ENCODE measurements at places on chromosomes 7 and 10. TPM values are rescaled to one million over a fixed set of nuclear protein-coding genes. Genes with fewer than 3 reads are reported as not detected.

The FAM25C gene
- total RNA-seq: not detected

The ALDH18A1 gene
- total RNA-seq: 114 TPM

The SNCG gene
- total RNA-seq: 5.5 TPM

The PLPP4 gene
- not detected for total RNA-seq

The ZCWPW1 gene
- 1.3 TPM for total RNA-seq

- no peak for DNase-seq
These were observed 534.5 kb downstream of the TNS3 start for GRCh38 chr7:47047384-47047783.

DNA sequence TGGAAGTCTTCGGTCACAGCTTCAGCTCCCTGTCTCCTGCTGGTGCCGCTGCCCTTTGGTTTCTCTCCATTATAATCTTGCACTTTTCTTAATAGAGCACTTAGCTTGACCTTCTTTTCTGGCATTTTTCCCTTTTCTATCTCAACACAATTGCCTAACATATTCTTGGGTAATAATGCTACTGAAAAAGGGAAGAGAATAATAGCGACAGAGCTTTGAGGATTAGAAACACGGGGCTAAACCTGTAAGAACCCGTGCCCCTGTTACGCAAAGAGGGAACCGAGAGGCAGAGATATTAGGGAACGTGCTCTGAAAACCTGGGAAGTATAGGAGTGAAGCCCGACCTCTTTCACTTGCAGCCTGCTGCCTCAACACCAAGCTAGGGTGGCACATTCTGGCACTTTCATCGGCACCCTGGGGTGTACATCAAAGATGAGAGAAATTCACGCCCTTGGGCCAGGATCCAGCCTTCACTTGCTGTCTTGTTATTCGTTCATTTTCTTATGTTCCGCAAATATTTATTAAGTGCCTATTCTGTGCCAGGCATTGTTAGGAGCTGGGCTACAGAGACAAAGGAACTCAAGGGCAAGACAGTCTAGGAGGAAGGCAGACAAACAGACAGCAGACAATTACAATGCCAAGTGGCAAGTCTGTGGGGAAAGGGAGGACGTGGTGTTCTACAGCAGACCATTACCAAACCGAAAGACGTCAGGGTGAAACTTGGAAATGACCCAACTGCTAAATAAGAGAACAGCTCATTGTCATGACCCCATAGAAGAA lies 33.0 kb upstream of the GALNTL5 start:
- DNase-seq: no peak

DNA sequence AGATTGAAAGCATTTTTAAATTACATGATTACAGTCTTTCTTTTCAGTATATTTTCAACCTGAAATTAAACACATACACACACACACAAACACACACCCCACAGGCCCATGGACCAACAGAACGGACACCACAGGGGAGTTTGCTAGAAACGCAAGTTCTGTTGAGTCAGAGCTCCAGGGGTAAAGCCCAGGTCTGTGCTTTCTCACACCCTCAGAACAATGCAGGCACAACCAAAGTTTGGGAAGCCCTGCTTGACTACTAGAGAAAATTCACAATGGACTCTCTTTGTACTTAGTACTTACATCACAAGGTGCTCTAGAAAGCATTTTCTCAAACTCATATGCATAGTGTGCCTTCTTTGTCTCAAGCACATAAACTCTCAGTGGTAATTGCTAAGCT lies 704.0 kb upstream of the IGFBP3 start:
- no peak for DNase-seq

DNA sequence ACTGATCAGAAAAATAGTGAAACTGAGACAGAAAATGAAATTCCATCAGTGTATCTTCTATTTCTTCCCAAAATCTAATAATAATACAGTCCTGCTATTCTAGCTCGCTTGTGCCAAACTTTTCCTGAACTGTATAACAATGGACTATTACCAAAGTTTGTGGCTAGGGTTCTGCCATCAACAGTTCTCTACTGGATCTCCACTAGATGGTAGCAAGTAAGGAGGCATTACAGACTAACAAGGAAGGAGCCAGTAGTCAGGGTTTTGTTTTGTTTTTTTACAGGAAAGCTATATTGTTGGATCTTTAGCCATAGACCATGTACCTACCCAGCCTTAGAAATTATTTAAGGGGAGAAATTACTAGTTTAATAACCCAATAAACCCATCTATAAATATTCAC lies 10.8 kb downstream of the MTERF1 start:
- no peak for DNase-seq

- no peak for DNase-seq
These were observed 291.8 kb downstream of the CRPPA start for GRCh38 chr7:16129431-16130110.

GRCh38 chr10:126240483-126240882 lies 147.8 kb downstream of the ADAM12 start:
- DNase-seq: no peak

GRCh38 chr10:23157691-23158369 lies 34.3 kb upstream of the PTF1A start:
- peak; percentile 33 for DNase-seq

DNA sequence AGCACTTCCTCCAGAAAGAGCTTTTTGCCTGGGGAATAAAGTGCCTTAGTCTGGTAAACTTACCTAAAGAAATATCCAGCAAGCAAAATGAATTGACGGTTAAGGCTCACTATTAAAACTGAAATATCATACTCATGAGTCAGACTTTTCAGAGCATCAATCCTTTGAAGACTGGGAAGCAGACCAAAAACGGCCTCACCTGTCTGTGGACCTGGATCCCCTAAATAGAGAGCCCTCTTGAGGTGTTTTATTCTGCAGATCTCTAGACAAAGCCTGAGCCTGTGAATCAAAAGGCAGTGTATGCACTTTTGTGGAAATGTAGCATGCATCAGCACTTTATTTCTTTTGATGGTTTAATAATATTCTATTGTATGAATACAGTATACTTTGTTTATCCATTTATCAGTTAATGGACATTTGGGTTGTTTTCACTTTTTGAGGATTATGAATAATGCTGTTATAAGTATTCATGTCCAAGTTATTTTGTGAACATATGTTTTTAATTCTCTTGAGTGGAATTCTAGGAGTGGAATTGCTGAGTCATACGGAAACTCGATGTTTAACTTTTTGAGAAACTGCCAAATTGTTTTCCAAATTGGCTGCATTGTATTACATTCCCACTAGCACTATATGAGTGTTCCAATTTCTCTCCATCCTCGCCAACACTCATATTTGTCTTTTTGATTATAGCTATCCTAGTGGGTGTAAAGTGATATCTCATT lies 449.0 kb upstream of the IGFBP3 start:
- no peak for DNase-seq

DNA sequence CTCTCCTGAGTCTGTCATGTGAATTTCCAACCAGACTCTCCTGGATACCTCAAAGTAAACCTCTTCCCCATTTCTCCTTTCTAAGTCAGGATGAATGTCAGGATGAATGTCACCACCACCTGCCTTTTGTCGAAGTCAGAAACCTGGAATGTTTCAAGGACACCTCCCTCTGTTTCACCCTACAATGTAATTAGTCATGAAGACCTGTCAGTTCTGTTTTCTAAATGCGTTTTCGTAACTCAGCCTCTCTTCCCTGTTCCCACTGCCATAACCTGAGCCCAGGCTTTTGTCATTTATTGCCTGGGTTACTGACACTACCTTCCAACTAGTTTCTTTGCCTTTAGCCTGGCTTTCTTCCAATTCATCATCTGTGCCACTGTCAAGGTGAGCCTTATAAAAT lies 5.5 kb upstream of the STN1 start:
- no peak for DNase-seq

DNA sequence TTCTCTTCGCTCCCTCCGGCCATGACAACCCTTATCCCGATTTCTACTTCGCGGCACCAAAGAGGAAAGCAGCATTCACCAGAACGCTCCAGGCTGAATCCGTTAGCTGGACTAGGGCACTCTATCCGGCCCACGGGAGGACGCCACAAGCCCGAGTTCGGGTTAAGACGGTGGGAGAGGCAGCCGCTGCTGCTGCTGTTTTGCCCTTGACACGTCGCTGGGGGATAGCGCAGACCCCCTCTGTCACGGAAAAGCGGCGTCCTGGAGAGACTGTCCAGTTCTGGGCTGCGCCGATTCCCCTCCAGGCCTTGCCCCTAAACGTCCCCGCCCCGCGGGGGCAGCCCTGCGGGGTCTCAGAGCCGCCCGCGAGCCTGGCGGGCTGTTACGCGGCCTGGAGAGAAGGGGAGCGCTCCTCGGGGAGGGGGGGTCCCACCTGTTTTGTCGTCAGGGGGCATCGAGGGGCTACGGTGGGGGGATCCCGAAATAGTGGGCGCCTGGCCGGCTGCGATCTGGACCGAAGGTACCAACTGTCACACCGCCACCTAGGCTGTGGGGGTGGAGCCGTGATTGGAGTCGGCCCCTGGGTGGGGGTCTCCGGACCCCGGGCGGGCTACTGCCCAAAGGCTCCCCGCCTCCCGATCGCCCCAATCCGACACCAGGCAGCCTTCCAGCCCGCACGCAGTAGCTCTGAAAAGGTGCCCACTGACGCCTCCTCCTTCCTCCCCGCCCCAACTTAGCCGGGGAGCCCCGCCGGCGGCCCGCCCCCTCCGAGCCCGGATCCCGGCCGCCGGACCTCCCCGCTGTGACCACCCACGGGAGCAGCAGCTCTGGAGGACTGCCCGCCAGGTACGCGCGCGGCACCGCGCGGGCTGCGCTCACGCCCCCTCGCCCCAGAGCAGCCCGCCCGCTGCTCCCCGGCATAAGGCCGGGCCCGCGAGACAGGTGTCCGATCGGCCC lies 772 bp downstream of the SGMS1 start:
- no peak for DNase-seq

- DNase-seq: no peak
These were observed 7.3 kb upstream of the ADAP1 start for GRCh38 chr7:961546-962400.

- DNase-seq: peak; percentile 53
These were observed 12.2 kb downstream of the UBE3C start for GRCh38 chr7:157150882-157151281.

DNA sequence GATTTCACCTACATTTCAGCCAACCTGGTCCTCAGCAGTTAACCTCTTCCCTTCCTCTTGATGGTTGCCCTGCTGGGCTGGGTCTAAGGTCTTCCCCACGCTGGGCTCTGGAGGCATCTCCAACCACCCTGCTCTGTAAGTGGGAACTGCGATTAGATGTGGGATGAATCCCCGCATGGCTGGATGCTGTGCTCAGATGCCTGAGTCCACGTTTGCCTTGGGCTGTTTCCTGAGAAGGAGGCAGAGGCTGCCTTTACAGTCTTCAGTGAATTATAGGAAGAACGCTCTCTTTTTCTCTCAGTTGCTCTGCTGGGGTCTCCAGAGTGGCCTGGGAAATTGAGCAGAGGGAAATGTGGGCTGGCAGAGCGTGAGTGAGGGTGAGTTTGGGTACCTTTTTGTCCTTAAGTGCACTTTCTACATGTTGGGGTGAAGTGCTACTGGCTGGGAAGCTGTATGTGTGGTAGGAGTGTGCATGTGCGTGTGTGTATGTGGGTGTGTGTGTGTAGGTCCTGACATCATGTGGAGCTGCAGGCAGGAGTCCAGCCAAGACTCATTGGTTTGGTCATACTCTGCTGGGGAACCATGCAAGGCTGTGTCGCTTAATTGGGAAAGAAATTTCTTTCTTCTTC lies 1.5 kb downstream of the GIMAP8 start:
- DNase-seq: no peak

DNA sequence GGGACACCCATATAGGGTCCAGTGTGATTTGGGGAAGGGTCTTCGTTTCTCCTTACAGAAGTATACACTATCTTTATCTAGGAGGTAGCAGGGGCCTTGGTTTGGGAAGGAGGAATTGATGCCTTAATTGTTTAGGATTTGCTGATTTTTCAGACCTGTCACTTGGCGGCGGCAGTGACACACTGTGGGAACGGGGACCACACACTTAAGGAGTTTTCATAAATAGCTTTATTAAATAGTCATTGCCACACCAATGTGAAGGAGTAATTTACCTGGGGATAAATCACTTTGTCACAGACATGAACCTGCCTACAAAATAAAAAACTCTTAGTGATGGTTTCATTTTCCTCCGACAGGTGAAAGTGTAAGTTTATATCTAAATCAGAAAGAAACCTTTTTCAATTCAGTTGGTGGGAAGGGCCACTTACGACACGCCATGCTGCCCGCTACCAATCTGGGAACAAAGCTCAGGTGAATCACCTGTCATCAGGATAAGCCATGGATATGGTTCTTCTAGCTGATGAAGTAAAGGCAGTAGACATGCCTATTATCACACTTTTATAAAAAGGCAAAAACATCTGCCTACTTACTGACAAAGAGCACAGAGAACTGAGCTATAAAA lies 12.3 kb upstream of the ENO4 start:
- no peak for DNase-seq

DNA sequence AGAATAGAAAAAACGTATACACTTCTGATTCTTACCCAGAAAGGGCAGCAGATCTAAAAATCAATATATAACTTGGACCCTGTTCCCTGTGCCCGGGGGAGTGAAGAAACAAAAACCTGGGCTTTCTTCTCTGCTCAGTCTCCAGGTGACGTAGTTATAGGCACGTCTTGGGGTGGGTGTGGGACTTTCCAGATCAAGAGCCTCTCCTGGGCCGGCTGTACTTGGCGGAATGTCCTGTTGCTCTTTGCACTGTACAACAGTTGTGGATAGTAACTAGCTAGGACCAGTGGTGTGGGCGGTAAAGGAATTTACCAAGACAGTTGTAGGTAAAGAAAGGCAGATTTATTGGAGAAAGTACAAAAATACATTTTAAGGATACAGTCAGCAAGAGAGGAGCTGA lies 40.4 kb upstream of the STEAP4 start:
- no peak for DNase-seq

DNA sequence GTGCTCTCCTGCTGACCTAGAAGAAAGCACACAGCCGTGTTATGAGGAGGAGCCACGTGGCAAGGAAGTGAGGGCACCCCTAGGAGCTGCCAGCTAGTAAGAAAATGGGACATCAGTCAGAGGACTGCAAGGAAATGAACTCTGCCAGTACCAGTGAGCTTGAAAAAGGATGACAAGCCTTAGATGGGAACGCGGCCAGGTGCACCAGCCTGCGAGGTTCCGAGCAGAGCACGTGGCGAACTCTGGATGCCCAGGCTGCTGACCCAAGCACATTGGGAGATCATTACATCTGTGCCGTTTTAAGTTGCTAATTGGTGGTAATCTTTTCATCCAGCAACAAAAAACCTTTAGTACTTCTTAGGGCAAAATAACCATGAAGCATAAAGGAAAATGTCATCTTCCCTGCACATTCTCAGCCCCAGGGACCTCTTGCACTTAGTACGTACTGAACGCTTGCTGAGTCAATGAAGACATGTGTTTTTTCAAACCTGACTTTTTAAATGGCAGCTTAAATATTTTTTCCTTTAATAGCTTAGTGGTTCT lies 69.4 kb downstream of the AMZ1 start:
- DNase-seq: no peak

DNA sequence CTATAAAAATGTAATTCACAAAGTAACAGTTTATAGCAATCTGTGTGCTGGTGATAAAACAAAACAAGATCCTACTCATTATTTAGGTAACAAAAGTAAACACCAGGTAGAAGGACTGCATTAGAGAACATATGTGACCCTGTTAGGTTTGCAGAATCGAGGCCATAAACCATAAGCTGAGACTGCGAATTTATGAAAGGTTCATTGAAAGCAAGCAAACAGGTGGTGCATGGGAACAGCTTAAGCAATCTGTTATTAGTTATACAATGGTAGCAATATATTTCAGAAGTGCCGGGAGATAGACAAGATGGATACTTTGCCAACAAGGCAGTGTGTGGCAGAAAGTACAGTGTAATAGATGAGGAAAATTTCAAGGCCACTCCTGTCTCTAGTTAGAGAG lies 23.5 kb upstream of the FAM133B start:
- no peak for DNase-seq

Measured in H9 (cell line).